ENCODE measurements at places on chromosomes 5 and 9.

DNA sequence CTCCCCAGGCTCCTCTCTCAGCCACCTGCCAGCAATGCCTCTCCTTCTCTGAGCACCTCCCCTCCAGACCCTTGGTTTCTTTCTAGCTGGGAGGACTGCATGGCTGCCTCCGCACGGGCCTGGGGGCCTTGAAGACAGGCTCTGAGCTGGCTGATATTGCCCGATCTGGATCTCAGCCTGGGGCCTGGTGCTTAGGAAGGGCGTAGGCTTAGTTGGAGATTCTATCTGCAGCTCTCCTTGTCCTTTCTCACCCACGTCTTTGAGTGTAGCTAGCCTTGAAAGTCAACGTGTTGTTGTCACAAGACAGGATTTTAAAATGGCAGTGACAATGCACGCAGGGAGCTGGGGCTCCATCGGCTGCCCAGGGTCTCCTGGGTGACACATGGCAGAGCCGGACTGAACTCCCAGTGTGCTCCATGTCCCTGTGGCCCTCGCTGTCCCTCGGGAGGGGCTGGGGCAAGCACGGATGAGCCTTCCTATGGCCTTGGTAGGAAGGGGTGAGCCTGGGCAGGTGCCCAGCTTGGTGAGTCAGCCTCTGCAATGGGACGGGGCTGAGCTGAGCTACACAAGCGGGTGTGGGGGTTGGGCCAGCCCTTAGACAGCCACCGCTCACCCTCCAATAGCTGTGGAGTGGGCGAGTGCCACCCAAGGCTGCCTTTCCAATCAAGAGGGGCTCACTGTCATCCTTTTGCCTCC lies 9.4 kb downstream of the ADAMTSL2 start:
- DNase-seq, result no peak

DNA sequence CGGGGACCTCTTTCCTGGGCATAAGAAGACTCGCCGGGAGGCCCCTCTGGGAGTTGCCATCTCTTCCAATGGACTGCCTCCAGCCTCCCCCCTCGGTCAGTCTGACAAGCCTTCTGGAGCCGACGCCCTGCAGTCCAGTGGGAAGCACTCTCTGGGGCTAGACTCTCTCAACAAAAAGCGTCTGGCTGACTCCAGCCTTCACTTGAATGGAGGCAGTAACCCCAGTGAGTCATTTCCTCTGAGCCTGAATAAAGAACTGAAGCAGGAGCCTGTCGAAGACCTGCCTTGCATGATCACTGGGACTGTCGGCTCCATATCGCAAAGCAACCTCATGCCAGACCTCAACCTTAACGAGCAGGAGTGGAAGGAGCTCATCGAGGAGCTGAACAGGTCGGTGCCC lies 28.4 kb upstream of the LTC4S start:
- peak; percentile 36 for DNase-seq

GRCh38 chr9:134820901-134821300 lies 59.7 kb upstream of the FCN2 start:
- no peak for DNase-seq

- DNase-seq, result no peak
Measured at GRCh38 chr9:91221332-91221731, 140.4 kb downstream of the AUH start.

DNA sequence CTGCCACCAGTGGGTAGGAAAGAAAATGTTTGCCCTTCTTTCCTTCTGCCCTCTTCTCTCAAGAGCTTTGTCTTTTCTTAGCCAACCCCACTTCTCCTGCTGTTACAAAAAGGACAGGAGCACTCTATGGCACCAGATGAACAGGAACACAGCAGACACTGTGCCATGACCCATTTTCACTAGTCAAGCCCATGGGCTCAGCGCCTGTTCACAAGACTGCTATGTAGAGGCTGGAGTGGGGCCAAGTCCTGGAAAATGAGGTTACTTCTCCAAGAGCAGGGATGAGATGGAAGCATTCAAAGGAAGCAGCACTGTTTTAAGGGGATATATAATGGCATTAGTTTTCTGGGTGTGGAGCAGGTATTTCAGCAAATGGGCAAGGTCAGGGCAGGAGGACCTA lies 46.8 kb upstream of the GRAMD2B start:
- DNase-seq, result no peak

GRCh38 chr9:94909250-94909894 lies 182.9 kb downstream of the AOPEP start:
- no peak for DNase-seq

- DNase-seq, result no peak
Measured at GRCh38 chr5:138726848-138727247, 26.4 kb upstream of the CTNNA1 start.

GRCh38 chr5:96070622-96071225 lies 109.1 kb upstream of the ELL2 start:
- DNase-seq, result no peak

- DNase-seq, result no peak
Measured at GRCh38 chr9:108048406-108049025, 558.9 kb upstream of the KLF4 start.

- no peak for DNase-seq
Measured at GRCh38 chr5:39513236-39513635, 88.5 kb upstream of the DAB2 start.
